ENCODE measurements at places on chromosomes 7 and 10.
A peak's percentile ranks its signal among the peaks of the same experiment; 100 is the strongest.

DNA sequence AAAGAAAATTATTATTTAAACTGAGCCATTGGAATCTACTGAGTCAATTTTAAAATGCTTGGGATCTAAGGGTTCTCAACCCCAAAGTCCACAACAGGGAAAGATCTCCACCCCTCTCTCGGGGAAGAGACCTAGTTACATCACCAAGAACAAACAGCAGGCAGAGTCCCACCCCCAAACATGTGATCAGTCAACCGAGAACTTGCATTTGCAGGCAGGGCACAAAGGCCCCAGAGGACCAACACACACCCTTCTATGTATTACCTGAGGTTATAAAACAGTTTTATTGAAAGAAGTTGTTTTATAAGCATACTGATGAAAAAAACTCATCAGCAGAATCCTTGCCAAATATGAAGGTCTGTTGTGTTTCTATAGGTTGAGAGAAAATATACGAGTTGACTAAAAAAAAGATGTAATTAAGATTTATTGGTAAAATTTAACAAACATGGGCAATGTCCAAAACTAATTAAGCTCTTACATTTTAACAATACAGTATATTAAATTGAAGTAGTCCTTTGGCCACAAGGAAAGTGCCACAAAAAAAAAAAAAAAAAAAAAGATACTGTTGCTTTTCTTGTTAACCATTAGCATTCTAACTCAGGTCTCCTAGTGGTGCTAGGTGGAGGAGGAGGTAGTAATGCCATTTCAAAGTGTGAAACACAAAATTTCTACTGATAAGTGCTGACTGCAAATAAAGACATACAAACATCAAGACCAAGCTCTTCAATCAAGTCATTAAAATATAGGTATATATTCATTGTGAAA, 975 bp upstream of the USP54 start:
- DNase-seq: peak; percentile 32

GRCh38 chr10:57262892-57263291, 901.8 kb upstream of the ZWINT start:
- DNase-seq: no peak

GRCh38 chr10:35466170-35466569, 129.9 kb downstream of the CCNY start:
- no peak for DNase-seq

DNA sequence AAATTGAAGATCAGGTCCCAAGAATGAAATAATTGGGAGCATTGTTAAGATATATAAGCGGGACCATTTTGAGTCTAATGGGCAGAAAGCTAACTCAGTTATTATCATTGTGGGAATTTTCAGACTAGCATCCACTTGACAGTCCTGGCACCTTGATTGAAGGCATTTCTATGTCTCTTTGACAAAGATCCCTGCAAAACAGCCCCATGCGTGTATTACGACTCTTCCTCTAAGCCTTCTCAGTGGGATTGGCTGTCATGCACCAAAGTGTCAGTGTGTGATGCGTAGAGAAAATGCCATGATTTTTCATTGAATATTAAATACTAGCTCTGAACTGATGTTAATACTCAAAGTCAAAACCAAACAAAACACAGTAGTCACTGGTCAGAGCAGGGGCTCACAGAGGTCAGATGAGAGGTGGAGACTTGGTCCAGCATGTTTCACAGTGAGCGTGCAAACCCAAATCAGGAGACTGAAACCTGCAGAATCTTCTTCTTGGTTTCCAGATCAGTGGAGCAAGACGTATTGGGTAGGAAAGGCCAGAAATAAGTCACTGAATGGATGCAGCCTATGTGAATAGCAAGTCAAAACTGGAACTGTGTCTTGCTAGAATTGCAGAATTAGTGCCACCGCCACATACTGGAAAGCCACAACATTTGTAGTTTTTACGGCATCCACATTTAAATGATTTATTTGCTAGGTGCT, 303.6 kb upstream of the AKR1E2 start:
- DNase-seq: no peak

DNA sequence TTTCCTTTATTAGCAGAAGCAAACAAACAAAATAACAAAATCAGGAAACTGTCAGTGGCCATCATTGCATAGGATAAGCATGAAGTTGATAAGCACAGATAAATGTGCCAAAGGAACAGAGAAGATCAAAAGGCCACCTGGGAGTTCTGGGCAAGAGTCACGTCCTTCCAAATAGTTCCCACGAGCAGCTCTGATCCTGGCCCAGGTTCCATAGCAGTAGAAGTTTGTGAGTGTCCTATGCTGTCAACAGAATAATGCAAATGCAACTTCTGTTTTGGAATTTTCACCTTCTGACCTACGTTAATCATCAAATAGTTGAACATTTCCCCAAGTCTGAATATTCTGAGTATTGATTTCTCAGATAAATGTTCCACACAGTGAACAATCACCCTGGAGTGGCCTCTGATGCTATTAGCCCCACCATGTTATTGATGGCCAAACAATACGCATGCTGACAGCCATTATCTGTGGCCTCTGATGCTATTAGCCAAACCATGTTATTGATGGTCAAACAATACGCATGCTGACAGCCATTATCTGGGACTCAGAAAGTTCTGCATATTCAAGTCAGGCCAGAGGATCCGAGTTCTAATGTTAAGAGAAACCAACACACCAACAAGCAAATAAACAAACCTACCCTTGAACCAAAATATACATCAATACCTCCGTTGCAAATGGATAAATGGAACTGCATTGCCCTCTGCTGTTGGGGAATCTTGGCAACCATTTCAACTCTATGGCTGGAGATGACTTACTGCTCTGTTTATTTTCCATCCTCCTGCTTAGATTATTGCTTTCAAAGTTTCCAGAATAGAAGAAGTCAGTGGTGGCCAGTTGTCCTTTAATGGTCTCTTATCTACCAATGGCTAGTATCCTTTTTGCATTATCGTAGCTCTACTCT, 63.3 kb downstream of the MRC1 start:
- DNase-seq: no peak

- DNase-seq: no peak
Observed at GRCh38 chr7:106514881-106515280, 146.1 kb downstream of the CCDC71L start.

DNA sequence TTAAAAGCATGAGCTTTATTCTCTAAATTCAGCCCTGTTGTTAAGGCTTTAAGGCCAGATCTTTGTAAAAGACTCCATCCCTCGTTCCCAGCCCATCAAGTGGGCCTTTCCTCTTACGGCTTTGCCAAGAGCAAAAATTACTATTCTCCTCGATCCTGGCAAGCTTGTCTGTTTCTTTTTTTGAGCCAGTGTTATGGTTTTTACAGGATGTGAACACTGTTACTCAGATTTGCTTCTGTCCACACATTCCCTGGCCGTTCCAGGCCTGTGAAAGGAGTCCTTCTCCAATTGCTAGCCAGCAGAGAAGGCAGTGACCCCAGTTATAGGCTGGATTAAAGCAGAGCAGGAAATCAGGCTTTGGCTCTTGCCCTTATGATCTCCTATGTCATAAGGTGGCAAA, 47.0 kb upstream of the EPC1 start:
- no peak for DNase-seq

- DNase-seq: no peak
Observed at GRCh38 chr7:122970740-122971725, 24.5 kb downstream of the TAS2R16 start.

All from H54 (cell line).